ENCODE measurements at places on chromosomes 7 and 10. TPM values are rescaled to one million over a fixed set of nuclear protein-coding genes. Genes with fewer than 3 reads are reported as not detected.

Gene SNCG
- total RNA-seq = 0.29 TPM

Gene OPN1SW
- total RNA-seq = not detected

Gene PITRM1
- 54.9 TPM for total RNA-seq

Gene CDK1
- 91.4 TPM for total RNA-seq

Gene POLR1F
- 23.9 TPM for total RNA-seq

Gene FAM237B
- not detected for total RNA-seq

Gene CYP26C1
- not detected for total RNA-seq

Gene PSAP
- 192 TPM for total RNA-seq

Gene CBLL1
- total RNA-seq = 47.9 TPM

Gene NAT16
- not detected for total RNA-seq

Gene VWDE
- total RNA-seq = 4.4 TPM

Gene LIPF
- total RNA-seq = not detected

Gene SORBS1
- 0.69 TPM for total RNA-seq

Gene OR2A42
- total RNA-seq = 0.07 TPM

Gene PRKAR2B
- total RNA-seq = 0.63 TPM

Gene VENTX
- total RNA-seq = not detected

Gene ZNF800
- total RNA-seq = 41.1 TPM

Gene TMEM229A
- total RNA-seq = not detected

Gene ACTL6B
- total RNA-seq = not detected

Gene SLC29A3
- 2.7 TPM for total RNA-seq

Gene ITIH2
- not detected for total RNA-seq

Gene TSC22D4
- total RNA-seq = 118 TPM

Gene IQUB
- 0.10 TPM for total RNA-seq

Gene EPHB4
- total RNA-seq = 1.0 TPM

Gene CCNY
- 55.3 TPM for total RNA-seq

Gene MYOZ1
- total RNA-seq = not detected

Gene CLDN3
- not detected for total RNA-seq

Gene TWIST1
- 6.7 TPM for total RNA-seq

Gene TUBB8
- not detected for total RNA-seq

Gene MEIG1
- not detected for total RNA-seq

Gene UNCX
- not detected for total RNA-seq

Gene GJD4
- not detected for total RNA-seq

Gene COL17A1
- not detected for total RNA-seq

Gene BLNK
- total RNA-seq = not detected

Gene MXI1
- total RNA-seq = 15.4 TPM

Gene GPC2
- total RNA-seq = 5.6 TPM

Gene TRIM50
- total RNA-seq = not detected

Gene SVOPL
- not detected for total RNA-seq

Gene MYO1G
- 398 TPM for total RNA-seq

Gene TFAM
- total RNA-seq = 56.3 TPM

Gene ACSM6
- not detected for total RNA-seq

Data from T-helper 1 cell treated with Interleukin-12 subunit alpha and Interleukin-12 subunit beta and Interleukin-4 antibody, amounts not matched to agents 30 ng/mL and 1 ng/mL, for 36 hours (primary cell).